ENCODE measurements at places on chromosomes 4 and X.

DNA sequence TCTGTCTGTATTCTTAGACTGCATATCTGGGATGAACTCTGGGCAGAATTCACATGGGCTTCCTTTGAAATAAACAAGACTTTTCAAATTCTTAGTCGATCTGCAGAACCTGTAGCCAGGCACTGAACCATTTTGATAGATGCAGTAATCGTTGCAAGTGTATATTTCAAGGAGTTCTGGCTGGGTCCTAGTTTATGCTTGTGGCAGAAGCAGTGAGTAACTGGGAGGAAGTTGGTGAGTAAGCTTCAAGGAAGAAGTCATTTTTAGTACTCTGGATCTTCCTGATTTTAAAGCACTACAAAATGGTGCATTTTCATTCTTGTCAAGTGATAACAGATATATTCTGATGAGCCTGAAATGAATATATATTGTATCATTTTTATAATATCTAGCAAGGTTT, 9.5 kb downstream of the HPRT1 start:
- DNase-seq = no peak

DNA sequence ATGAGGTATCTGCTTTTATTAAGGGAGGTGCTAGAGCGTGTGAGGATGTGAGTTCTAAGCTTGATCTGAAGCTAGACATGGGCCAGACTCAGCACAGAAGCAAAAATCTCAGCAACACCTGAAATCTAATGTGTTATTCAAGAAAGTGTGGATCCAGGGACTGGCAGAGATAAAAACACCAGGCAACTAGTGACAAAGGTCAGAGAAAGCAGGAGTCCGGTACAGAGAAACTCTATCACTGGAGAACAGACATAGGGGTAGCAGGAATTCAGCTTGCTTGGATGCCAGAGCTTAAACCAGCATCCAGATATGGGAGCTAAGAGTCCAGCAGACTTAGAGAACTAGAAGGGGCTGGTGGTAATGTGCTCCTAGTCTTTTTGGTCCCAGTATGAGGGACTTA, 34.0 kb downstream of the VCX start:
- no peak for DNase-seq

DNA sequence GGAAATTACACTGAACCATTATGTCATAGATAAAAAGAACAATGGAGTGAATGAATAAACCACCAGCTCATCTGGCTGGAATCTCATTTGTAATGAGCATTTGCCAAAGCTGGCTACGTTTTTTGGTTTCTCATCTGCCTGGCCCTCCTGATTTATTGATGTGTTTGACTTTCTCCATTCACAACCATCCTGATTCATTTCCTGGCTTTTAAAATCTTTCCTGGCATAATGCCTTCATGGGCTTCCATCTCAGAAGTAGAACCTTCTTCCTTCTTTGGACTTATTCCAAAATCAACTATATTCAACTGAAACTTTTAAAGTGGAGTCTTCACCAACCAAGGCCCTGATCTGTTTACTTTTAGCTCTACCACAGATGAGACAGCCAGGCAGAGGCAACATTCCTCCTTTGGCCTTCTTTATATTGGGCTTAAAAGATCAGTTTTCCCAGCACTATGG, 36.0 kb upstream of the ARSJ start:
- DNase-seq = no peak

DNA sequence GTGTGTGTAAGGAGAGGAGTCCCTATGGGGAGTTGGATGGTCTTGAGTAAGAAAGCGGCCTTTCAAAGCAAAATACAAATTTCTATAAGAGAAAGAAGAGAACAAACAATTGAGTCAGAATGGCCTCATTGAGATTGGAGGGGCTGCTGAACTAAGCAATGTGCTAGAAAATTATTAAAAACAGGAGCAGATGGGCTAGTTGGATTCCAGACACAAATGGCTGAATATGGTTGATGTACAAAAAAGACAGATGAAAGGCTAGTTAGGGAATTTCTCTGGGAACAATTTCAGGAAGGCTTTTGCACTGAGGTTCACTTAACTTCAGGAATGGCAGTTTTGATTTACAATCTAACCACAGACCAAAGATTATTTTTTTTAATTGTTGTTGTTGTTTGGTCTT, 1806.8 kb upstream of the TENM3 start:
- no peak for DNase-seq

- DNase-seq = no peak
These were observed 213.8 kb upstream of the LDB2 start for GRCh38 chr4:17112292-17112659.

DNA sequence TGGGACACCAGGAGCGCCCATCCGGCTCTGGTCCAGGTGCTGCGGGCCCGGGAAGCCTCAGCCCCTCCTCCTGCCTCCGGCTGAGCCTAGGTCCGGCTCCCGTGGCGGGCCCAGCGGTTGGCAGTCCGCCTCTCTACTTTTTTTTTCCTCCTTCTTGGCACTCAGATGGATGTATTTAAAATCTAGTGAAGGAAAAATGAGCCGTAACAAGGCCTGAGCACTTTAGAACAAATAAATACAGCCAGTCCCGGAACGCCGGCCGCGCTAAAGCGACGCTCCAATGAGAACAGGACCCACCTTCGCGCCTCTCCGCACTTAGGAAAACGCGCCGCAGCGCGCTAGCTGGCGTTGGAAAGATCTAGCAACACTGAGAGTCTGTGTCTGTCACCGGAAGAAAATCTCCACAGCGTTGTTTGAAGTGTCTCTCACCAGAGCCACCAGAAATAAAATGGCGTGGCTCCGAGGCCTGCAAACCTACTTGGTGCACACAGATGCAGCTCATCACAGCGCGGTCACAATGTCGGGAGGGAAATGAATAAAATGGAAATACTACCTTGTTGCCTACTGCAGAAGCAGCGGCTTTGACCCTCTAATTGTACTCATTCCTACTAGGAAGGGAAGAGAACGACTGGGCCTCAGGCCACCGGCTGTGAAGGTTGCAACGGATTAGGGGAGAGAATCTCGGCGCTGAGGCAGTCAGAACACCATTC, 4.7 kb downstream of the NEUROG2 start:
- DNase-seq = no peak

Data from right atrium auricular region (tissue), 2 donors.